Activated gamma-delta T cell (primary cell): ENCODE measurements at places on chromosomes 4 and X.

GRCh38 chrX:47849778-47850177 lies 13.1 kb downstream of the ZNF81 start:
- no peak for DNase-seq

DNA sequence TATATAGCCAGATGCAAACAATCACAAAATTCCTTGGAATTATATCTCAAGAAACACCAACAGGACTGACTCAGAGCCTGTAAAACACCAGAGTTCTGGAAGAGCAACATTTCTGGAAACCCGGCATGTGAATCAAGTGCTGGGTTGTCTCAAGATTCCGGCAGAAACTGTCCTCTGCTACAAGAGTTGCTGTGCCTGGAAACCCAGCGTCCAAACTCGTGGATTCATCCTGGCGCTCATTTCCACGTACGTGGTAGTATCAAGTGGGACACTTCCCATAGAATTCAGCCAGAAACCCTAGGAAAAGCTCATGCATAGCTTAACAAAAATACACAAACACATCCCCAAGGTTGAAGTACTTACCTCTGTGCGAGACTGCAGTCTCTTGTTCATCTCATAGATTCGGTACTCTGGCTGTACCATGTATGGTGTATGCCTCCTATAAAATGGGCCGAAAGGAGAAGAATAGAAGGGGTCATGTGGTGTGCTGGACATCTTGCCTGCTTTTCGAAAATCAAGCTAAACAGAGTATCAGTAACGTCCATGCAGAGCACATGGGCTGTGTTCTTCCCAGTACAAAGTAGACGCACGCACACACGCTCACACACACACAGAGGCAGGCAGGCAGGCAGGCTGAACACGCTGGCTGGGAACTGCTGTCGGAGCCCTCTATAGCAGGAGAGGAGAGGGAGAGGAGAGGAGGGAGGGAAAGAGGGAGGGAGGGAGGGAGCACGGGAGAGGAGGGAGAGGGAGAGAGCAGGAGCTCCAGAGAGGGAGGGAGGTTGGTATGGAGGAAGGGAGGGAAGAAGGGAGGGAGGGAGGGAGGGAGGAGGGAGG lies at the start of gene LDB2:
Gene LDB2 (minus strand): TSS at position 655 of the 837 bp plus-strand sequence.
- DNase-seq, result no peak

DNA sequence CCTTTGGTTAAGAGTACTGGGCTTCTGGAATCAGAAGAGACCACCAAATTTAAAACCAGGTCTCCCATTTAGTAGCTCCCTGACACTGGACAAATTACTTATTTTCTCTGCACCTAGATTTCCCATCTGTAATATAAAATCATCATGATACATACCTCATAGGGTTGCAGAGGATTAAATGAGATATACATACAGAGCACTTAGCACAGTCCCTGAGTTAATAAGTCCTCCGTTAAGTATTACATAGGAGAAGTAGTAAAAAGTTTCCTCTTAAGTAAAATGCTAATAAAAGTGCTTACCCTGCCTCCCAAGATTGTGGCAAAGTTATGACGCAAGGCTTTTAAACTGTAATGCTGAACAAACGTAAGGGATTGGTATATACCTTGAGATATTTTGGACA lies 539 bp upstream of the CHIC1 start:
- DNase-seq, result no peak

DNA sequence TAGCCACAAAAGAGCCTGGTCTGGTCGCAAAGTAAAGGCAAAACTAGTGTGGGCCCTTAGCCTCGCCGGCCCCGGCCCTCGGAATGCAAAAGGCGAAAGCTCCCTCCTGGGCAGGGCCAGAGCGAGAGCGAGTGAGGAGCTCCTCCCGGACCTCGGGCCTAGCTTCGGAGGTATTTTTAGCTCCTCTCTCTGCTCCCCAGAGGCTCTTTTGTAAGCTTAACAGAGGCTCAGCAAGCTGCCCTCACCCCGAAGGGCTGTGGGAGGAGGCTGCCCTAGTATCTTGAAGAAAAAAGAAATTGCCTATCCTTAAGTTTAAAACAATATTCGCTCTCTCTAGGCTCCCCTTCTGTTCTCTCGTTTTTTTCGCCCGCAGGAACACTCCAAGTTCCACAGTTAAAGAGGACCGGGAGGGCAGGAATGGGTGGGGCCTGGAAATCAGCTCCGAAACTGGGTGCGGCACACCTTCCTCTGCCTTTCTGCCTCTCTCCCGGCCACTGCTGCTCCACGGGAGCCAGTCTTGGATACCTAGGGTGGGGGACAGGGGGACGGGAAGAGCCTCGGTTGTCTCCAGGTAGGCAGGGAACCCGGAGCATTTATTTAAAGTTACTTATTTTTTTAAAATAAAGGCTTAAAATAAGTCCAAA lies 12.1 kb downstream of the HAND2 start:
- DNase-seq, result no peak

DNA sequence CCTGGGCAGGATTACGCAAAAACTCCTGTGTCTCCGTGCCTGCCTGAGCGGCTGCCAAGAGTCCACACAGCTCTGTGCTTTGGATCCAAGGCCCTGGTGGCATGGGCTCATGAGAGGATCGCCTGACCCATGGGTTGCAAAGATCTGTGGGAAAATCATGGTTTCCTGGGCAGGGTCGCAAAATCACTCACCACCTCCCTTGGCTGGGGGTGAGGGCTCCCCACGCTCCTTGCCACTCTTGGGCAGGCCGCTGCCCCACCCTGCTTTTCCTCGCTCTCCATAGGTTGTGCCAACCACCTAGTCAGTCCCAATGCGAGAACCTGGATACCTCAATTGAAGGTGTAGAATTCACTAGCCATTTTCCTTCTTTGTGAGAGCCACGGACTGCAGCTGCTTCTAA lies 66.5 kb upstream of the MAGEB18 start:
- no peak for DNase-seq

DNA sequence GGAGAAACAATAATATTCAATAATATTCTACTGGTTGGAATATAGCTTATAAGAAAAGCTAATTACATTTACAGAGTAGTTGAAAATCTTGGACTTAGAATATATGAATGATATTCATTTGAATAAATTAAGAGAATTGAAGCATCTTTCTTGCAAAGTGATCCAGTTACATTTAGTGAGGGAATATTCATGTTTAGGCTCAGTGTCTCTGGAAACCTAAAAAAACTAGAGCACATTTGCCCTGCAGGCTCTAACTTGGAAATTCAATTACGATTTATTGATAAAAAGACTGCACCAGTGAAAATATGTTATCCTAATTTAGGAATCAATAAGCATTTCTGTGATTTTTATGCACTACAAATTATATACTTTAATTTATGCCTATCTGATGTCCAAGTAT lies 58.3 kb upstream of the RAP1GDS1 start:
- no peak for DNase-seq

DNA sequence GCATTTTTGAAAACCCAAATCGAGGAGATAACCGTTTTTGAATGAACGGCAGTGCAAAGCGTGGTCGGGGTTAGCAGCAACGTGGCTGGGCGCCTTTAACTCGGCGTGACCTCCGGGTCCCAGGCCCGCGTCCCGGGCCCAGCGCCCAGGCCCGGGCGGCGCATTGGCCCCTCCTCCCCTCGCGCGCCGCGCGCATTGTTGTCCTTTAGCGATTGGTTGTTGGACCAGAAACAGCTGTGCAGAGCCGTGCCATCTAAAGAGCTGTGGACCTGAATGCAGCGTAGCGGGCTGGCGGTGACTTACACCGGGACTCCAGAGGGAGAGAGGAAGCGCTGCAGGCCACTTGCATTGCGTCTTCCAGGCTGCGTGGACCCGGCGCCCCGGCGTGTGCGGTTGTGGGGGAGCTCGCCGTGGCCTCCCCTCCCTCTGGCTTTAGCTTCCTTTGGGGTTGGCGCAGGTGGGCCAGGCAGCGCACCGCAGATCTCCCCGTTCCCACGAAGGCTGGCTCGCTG lies at the start of gene STOX2:
Gene STOX2 (plus strand): TSS at position 227 of the 512 bp plus-strand sequence. CDS start 1,484 bp downstream, outside the sequence.
- DNase-seq, result no peak

- no peak for DNase-seq
These were observed 186.8 kb downstream of the NWD2 start for GRCh38 chr4:37431417-37431743.

DNA sequence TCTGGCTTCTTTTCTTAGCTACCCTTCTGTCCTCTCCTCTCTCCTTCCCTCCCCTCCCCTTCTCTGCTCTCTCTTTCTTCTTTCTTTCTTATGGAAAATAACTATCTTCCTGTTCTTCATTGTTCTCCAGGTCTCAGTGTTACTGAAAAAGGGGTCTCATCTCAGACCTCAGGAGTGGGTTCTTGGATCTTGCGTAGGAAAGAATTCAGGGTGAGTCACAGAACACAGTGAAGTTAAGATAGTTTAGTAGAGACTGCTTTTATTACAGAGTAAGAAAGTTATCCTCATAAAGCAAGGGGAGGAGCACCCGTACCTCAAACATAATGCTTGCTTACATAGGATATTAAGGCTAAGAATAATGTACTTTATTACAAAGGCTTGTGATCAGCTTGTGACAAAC lies 31.8 kb upstream of the CWH43 start:
- no peak for DNase-seq

DNA sequence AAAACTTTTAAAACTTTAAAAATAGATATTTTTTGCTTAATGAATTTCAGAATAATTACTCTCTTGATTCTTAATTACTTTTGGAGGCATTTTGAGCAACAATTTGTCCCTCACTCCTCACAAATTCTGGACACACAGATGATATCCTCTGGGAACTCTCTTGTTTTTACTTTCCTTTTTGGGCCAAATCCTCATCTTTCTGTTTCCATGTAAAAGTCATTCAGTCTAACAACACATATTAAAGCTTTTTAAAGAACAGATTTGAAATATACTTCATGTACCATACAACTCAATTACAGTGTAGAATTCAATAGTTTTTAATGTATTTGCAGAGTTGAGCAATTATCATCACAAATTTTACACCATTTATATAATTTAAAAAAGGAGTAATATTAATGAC lies 983.1 kb downstream of the STIM2 start:
- no peak for DNase-seq

DNA sequence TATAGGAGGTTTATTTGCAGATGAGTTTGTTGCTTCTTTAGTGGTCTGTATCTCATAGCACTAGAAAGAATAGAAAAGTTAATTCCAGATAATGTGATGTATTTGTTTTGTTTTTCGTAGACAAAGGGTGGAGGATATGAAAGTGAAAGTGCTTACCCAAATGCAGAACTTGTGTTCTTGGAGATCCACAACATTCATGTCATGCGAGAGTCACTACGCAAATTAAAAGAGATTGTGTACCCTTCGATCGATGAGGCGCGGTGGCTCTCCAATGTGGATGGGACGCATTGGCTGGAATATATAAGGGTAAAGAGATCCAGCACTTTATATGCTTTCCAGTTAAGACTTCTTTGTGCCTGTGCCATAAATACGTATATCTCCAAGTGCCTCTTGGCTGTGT lies 43.3 kb downstream of the MTMR1 start:
- DNase-seq, result no peak

- no peak for DNase-seq
These were observed 29.7 kb upstream of the SLC25A6 start for GRCh38 chrX:1421433-1422134.

DNA sequence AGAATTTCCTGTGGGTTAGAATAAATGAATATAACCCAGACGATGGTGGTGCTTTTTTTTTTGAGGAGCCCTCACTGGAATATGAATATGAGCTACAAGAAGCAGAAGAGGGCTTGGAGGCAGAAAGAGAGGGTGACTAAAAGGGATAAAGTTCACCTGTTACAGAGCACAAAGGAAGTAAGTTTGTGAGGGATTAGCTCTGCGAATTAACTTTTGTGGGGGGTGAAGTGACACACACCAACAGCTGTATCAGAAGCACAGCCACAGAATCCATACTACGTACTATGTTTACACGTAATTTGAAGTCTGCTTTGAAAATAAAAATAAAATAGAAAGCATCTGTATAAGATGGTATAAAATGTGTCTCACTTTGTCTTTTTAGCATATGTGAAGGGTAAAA lies 963.6 kb upstream of the DIAPH2 start:
- no peak for DNase-seq

DNA sequence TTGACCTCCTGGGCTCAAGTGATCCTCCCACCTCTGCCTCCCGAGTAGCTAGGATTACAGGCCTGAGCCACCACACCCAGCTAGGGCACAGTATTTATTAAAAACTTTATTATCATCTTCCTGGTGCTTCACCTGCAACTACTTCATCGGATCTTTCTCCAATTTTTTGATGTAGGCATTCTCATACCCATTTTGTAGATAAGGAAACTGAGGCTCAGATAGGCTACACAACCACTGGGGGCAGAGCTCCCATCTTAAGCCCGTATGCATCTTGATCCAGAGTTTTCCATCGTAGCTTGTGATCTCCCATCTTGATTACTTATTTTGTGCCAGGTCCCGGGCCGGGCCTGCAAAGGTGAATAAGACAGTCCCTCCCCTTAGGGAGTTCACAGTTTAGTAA lies 68.1 kb upstream of the BCOR start:
- no peak for DNase-seq

GRCh38 chr4:153013202-153013977 lies 77.3 kb downstream of the FHDC1 start:
- DNase-seq, result no peak

GRCh38 chr4:114435116-114435515 lies 163.5 kb upstream of the UGT8 start:
- DNase-seq, result no peak

DNA sequence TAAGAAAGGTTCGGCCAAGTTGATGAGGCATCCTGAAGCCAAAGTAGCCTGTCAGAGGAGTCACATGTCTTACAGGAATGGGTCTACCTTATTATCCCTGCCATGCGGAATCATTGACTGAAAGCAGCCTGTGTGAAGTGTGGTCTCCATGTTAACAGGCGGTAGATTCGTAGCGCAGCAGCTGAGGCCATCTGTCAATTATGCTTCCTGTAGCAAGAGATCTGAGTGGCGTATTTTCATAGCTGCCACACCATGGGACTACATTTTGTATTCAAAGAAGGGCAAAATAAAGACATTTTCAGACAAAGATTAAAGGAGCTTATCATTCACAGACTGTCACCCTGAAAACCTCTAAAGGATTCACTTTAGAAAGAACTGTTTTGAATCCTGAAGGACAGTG lies 11.2 kb upstream of the MED14 start:
- DNase-seq, result no peak

GRCh38 chrX:94830717-94831116 lies 1156.7 kb downstream of the FAM133A start:
- DNase-seq, result no peak

- DNase-seq, result no peak
These were observed at the start of gene SPRY1 for GRCh38 chr4:123396307-123397143. Gene SPRY1, plus strand, starts transcription at chr4:123396795. Its CDS starts 4,797 bp downstream, at chr4:123401592.

DNA sequence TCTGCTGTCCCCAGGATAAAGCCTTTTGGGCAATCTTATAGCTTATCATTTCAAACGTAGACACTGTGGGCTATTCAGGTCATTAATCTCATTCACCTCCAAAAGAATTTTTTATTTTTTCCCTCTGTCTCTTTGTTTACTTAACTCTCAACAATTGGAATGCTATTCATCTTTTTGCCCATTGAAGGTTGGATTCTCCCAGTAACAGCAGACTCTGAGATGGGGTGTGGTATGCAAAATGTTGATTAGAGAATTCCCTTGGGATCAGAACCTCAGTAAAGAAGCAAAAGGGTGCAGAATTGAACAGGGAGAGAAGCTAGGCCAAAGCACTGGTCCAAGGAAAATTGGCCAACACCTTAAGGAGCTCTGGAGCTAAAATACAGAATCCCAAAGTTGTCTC lies 60.4 kb downstream of the CAMK2D start:
- DNase-seq, result no peak

GRCh38 chr4:71694961-71695360 lies 88.9 kb downstream of the GC start:
- no peak for DNase-seq

- DNase-seq, result no peak
These were observed 4.6 kb downstream of the CTBP1 start for GRCh38 chr4:1244081-1244977.

GRCh38 chr4:38190717-38191178 lies 230.6 kb downstream of the PTTG2 start:
- DNase-seq, result no peak

GRCh38 chrX:110153896-110154295 lies 151.0 kb downstream of the TMEM164 start:
- no peak for DNase-seq
